ENCODE measurements at places on chromosomes 13 and 19.

DNA sequence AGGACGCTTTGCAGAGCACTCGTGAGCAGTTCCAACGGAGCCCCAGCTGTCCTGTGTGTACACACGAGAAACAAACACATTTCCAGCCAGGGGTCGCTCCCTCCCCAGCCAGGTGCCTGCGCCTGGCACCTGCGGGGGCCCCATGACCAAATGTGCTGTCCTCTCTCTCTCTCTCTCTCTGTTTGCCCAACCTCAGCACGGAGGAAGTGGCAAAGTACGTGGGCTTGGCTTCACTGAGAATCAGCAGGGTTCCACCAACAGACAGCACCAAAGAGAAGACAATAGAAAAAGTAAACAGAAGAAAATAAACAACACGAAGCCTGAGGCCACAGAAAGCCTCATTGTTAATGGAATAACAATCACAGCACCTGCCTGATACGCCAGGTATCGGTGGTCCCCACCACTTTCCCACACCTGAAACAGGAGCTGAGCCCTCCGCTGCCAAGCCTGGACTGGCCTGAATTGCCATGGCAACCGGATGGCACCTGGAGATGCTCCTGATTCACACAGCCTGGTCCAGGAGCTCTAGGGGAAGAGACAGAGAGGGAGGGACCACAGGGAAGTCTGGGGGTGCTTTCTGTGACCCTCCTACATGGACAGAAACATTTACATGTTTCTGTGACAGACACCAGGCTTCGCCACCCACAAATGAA, 103.9 kb upstream of the CACNA1A start:
- no peak for DNase-seq

DNA sequence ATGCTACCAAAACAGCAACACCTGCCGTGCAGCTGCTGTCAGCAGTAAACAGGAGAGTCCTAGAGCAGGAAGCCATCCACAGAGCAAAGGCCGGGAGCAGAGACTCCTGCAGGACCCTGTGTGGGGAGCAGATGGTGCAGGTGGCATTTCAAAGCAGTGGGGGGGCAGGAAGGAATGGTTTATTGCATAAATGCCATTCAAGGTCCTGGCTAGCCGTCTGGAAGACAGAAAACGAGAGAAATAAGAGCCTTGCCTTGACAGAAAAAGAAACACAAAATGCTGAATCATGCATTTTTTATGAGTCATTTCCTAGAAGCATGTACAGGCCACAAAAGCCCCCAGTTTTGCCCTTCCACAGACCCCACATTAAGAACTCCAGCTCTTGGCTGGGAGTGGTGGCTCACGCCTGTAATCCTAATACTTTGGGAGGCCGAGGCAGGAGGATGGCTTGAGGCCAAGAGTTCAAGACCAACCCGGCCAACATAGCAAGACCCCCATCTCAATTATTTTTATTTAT, 5.4 kb downstream of the RSPH6A start:
- no peak for DNase-seq

DNA sequence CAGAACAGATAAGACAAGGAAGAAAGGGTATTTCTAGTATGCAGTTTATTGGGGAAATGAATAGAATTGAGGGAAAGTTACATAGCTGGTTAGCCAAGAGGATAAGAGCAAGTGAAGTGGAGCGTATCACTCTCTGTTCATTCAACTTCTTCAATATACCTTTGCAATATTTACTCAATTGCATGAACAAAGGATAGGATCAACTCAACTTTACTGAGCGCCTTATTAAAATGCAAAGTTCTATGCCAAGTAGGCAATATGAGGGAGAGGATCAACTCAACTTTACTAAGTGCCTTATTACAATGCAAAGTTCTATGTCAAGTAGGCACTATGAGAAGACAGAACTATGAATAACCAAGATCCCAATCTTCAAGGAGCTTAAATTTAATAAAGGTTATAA, 43.9 kb downstream of the ZC3H13 start:
- DNase-seq, result no peak

- no peak for DNase-seq
These were observed at the start of gene GAPDHS for GRCh38 chr19:35533201-35533821. TSS of gene GAPDHS (plus strand) at chr19:35533456. CDS start at chr19:35533528, 72 bp downstream.

GRCh38 chr13:66528180-66528579, 702.0 kb downstream of the PCDH9 start:
- DNase-seq, result no peak

- no peak for DNase-seq
These were observed 29.9 kb downstream of the CAPN12 start for GRCh38 chr19:38714354-38714778.

GRCh38 chr13:27372896-27373295, 51.5 kb upstream of the GTF3A start:
- DNase-seq, result no peak

Data from natural killer cell treated with Interleukin-12 subunit alpha and Interleukin-12 subunit beta and Interleukin-15 and Interleukin-18, amount 100 ng/mL, for 72 hours (primary cell).